ENCODE measurements at places on chromosomes 11 and 22.

- DNase-seq, result no peak
Measured at GRCh38 chr11:104433751-104434150, 269.8 kb upstream of the PDGFD start.

DNA sequence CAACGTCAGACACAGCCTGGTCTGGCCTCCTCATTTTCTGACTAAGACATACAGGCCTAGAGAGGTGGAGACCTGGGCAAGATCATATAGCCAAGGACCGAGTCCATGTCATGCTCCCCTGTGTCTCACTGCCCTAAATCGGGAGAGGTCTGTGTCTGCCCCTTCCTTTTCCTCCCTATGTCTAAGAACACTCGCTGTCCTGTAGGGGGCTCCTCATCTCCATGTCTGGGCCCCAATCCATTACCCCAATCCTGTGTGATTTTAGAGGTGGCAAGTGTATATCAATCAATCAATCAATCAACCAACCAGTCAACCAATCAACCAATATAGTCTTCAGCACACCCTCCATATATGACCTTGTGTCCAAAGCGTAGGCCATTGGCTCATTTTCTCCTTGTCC, 125.7 kb downstream of the KIRREL3 start:
- DNase-seq, result no peak

GRCh38 chr11:33988586-33989370, 62.8 kb upstream of the CAPRIN1 start:
- DNase-seq, result no peak

DNA sequence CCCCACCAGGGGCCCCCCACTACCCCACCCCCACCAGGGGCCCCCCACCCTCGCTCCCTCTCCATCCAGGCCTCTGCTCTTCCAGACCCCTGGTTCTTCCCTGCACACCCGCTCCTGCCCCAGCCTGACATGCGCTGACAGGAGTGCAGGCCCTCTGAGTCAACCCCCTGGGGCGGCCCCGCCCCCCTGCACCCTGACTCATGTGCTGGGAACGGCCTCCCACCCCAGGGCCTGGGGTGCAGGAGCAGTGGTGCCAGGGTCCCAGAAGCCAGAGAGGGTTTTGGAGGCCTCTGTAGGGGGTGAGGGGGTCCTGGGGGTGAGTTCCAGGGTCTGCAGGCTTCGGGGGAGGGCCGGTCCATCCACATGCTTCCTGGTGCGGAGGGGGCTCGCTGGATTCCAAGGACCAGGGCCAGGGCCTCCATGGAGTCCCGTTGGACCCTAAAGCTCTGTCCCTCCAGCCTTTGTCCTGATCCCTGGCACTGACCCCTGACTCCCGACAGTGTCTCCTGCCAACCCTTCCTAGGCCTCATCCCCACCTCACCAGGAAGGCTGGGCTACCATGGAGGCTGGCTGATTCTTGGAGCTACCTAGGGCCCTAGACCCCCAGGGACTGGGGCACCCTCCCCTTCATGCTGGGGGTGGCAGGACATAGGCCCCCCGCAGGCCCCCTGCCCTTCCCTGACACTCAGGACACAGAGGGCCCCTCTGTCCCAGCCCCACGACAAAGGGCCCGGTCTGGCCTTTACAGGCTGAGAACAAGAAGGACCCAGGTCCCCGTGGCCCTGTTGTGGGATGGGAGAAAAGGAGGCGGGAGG, 583 bp upstream of the PKP3 start:
- no peak for DNase-seq

DNA sequence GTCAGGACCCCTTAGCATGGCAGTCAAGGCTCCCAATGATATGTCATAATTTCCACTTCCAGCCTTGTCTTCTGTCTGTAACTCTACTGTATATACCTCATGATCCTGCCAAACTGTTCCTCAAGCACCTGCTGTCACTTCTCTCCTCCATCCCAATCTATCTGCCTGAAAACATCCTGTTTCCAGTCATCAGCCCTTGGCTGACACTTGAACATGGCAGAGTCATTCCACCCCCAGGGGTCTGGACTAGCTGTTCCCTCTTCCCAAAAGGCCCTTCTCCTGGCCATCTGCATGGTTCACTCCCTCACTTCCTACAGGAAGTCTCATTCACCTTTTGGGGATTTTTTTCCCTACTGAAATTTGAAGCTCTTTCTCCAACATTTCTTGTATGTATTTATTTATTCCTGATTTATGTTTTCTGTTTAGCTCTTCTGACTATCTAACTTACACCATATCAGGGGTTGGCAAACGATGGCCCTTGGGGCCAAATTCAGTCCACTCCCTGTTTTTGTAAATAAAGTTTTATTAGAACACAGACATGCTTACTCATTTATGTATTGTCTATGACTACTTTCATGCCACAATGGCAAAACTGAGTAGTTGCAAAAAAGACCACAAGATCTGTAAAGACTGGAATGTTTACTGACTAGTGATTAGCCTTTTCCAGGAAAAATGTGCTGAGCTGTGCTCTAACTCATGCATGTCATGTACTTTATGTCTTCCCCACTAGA, 278.4 kb downstream of the KIRREL3 start:
- DNase-seq, result no peak

GRCh38 chr11:91981995-91982394, 242.6 kb upstream of the FAT3 start:
- DNase-seq, result no peak

GRCh38 chr11:134557571-134558257, 145.7 kb upstream of the B3GAT1 start:
- DNase-seq, result no peak

GRCh38 chr22:44067901-44068300, 43.8 kb downstream of the PARVB start:
- no peak for DNase-seq

DNA sequence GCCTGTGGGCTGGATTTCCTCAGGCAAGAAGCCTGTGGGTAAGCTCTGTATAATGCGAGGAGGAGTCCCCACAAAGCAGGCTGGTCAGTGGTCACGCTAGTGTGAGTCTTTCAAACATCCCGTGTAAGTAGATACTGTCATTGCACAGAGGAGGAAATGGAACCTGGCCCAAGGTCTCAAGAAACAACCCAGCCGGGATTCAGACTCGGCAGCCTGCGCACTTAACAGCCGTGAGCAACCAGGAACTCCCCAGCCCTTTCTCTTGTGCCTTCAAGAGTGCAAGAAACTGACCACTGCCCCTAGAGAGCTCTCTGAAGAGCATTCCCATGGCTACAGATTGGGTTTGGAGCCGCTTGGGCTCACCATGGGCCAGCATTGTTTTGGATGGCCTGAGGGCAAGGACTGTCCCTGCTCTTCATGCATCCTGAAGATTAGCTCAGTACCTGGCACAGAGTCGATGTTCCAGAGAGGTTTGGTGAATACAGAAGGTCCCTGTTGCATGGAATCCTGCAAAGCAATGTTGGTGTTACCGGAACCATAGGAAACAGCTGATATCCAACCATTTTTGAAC, 6.0 kb downstream of the MPST start:
- DNase-seq, result no peak

DNA sequence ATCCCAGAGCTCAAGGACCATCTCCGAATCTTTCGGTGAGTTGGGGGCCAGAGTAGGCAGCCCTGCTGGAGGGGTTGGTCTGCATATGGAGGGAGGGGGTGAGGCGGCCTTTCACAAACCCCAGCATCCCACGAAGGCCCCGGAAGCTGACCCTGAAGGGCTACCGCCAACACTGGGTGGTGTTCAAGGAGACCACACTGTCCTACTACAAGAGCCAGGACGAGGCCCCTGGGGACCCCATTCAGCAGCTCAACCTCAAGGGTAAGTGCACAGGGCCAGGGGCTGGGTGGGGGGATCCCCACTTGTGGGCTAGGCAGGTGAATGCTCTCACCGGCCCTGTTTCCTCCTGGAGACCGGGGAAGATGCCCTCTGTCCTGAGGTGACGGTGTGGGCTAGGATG, 6.2 kb downstream of the TRPT1 start:
- no peak for DNase-seq

DNA sequence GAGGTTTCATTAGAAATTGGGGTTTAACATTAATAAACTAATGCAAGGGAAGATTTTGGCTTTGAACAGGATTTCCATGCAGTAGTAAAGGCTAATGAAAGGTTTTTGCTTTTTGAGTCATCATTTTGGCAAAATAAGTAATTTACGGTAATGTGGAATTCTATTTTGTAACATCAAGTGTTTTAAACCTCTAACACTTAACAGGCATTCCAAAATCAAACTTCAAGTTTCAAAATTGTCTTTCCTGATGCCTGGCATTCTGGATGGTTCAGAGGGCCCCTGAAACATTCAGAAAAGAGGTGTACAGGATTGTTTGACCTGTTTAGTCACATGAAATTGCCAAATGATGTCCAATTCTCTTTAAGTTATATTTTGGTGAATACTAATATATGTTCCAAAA, 90.4 kb upstream of the GNAZ start:
- DNase-seq, result no peak

DNA sequence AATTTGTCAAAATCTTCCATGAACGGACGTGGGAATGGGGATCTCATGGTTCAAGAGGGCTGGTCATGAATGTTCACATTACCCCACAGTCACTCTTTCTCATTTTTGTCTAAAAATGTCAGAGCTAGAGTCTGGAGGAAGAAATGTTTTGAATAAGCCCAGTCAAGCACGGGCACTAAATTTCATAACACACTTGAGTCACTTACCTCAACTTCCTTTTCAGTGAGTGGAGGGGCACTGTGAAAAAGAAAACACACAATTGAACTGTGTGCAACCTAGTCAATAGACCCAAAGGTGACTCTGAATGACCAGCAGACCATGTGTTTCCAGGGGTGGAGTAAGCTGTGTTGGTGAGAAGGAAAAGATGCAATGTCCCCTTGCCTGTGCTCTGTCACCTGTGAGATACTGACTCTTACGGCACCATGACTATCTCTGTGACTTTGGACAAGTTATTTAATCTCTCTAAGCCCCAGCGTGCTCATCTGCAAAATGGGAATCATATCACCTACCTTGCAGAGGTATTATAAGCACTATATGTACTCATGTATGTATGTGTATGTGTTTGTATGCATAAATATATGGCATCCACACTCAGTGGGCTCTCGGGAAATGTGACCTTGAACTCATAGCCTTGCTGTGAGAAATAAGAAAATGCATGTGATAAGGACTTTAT, 38.2 kb upstream of the LYVE1 start:
- DNase-seq, result no peak

DNA sequence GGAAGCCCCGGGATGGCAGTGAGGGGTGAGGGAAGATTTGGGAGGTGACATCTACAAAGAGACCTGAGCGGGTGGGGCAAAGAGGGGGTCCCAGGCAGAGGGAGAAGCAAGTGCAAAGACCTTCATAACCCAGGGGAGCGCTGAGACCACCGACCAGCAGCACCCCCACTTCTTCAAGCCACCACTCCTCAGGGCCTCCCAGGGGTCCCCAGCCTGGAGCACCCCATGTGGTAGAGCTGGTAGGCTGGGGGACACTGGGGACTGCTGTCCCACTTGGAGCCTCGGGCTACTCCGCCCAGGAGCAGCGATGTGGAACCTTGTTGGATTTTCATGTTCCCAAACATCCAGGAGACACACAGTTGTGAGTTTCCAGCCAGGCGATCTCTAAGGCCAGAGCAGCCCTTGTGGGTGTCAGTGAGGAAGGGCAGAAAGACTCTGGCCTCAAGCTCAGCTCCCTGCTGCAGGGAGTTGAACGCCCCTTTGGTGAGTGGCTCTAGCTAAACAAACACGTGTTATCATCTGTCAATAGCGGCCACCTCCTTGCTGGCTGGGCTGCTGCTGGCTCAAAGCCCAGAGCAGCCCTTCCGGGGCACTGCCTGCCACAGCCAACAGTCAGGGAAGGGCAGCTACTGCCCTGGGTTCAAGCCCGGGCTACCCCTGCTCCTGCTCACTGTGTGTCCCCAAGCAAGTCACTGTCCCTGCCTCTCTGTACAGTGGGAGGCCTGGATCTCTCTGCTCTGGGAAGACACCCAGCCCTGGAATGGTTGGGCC, 25.7 kb upstream of the CHKA start:
- no peak for DNase-seq

DNA sequence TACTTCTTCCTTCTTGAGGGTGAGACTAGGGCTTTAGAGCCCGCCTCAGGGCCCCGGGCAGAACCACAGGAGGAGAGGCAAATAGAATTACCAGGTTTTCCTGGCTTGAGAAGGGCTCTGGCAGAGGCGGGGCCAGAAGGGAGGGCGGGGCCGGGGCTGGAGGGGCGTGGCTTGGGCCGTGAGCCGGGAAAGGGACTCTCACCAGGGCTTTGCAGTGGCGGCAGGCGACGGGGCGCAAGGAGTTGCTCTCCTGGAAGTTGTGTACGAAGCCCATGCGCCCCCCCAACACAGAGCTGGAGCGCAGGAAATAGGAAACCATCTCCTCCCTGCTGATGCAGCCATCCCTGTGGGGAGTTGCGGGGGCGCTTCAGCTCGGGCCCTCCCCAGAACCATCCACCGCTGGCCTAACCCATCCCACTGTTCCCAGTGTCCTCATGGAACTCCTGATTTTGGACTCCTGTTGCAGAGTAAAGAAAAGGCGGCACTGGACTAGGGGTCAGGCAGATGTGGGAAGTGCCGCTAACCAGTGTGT, 6.9 kb upstream of the NRXN2 start:
- no peak for DNase-seq
